NCI-H1417 (cell line): ENCODE measurements at places on chromosomes 12 and 14.

DNA sequence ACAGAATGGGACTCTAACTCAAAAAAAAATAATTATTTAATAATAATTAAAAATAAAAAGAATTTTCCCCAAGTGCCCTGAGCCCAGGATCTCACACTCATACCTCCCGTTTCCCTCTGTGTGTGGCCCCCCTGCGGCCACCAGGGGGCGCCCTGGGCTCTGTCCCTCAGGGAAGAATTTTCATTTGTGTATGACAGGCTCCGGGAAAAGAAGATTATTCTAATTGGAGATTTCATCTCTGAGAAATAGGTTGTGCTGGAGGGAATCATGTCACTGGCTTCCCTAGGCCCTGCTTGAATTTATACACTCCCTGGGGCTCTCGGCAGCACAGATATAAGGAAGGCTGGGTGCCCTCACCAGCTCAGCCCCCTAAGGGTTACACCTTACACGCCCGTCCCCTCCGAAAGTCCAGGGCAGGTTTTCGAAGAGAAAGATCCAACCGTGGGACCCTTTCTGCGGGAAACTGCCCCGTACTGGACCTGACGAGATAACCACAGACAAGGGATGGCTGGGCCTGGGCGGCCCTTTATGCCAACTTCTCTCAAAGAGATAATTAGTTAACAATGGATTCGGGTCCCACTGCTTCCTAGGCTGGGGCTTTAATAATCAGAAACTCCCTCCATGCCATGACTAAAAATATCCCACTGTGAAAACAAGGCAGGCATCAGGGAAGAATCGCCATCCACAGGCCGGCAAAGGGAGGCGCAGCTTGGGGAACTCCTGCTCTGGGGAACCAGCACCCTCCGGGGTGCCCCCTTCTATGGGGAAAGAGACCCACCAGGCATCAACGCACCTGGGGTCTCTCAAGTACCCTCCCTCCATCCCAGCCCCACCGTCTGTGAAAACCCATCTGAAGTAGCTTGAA, 80.7 kb downstream of the KDM2B start:
- peak; percentile 55 for DNase-seq

- no peak for DNase-seq
Observed at GRCh38 chr12:86669010-86669409, 412.8 kb upstream of the MGAT4C start.

GRCh38 chr12:7107636-7108002, 1.4 kb downstream of the C1RL start:
- no peak for DNase-seq

GRCh38 chr14:29175706-29176105, 409.1 kb downstream of the FOXG1 start:
- no peak for DNase-seq

- DNase-seq = no peak
Observed at GRCh38 chr14:90412058-90412457, 15.2 kb downstream of the CALM1 start.

DNA sequence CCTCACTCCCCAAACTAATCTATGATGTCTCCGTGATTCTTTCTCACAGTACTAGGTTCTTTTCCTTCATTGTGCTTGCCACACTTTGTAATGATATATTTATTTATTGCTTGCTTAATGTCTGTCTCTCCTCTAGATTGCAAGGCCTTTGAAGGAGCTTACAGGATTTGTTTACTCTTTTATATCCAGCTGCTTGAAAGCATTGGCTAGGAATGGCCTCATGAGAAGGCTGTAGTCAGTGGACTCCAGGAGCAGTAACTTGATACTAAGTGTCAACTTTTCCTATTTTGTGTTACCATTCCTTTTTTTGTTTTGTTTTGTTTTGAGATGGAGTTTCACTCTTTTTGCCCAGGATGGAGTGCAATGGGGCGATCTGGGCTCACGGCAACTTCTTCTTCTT, 7.3 kb upstream of the FAM234B start:
- no peak for DNase-seq

GRCh38 chr14:29846339-29847055, 81.2 kb downstream of the PRKD1 start:
- DNase-seq = peak; percentile 70

- no peak for DNase-seq
Observed at GRCh38 chr14:51138404-51139103, 43.6 kb upstream of the TRIM9 start.

DNA sequence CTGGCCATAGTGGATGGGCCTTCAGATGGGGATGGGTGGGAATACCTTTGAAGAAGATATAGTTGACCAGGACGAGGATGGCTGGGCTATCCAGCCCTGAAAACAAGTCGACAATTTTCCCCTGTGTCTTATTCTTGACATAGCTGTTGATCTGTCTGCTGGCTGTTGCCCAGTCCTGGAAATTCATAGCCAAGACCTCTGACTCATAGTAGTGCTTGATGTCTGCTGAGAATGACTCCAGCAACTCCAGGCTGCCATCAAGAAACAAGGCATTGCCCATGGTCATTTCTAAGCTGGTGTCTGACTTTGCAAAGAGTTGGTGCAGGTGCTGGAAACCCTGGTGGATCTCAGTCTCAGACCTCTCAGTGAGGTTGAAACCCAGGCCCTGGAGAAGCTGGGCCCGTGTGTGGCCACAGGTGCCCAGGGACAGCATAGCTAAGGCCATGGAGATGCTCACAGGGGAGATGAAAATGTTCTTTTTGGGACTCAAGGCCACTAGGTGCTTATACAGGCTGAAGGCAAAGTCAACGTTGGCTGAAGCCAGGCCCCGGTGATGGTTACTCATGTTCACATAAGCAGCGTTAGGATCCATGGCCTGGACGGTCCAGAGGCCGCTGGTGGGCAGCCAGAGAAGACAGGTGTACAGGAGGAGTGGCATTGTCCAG, 9.0 kb downstream of the SERPINA6 start:
- no peak for DNase-seq

- DNase-seq = no peak
Observed at GRCh38 chr12:93918900-93919299, 229.5 kb upstream of the PLXNC1 start.

DNA sequence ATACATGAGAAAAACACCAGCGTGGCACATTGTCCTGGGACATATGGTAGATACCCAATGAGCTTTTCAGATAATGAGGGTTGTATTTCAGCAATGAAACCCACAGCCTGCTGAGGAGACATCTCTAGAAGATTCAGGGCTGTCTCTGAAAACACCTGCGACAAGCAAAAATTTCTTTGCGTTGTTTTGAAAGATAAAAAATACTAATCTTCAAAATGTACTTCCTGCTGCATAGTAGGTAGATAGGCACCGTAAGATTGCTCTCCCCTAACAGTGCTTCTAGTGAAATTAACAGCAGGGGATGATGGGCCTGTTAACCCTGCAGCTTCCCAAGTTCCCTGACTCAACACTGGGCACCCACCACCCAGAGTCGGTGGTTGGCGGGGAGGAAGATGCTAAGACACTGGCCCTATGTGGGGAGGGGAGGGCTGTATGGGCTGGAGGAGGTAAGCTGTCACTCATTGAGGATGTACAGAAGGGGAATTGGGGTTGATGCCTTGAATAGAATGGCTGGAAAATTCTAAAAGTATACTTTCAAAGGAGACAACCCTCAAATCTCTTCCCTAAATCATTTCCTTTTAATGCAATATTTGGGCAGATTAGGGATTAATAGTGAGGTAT, 20.0 kb downstream of the ZFP36L1 start:
- DNase-seq = no peak

GRCh38 chr12:47772094-47772660, 861 bp upstream of the SLC48A1 start:
- DNase-seq = no peak

DNA sequence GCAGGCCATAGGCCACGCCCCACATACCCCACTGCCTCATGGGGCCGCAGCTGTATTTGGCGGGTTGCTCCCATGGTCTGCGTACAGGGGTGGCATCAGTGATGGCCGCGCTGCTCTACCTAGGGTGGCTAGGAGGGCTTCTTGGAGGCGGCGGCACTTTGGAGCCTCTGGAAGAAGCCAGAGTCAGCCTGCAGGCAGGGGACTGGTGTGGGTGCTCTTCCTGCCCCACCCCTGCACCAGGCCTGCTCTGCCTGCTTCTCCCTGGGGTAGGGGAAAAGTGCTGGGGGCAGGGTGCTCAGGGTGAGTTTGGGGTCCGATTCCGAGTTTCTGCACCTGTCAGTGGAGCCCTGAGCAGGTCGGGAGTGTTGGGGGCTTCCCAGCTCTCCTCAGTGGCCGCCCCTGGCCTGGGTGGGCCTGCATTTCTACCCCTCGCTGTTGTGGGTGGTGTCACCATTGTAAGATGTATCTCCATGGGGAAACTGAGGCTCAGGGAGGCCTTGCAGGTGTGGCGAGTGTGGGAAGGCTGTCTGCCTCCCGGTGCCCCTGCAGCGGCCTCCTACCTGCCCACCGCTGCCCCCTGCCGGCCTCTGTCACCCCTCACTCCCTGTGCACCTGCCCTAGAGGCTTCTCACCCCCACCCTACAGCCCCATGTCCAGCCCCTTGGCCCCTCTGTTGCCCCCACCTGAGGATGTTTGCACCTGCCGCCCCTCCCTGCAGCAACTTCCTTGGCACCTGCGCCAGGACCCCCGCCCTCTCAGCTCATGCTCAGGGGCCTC, 5.5 kb downstream of the CEP170B start:
- no peak for DNase-seq

- DNase-seq = peak; percentile 59
Observed at GRCh38 chr14:33938131-33938949, 12.5 kb downstream of the EGLN3 start.

DNA sequence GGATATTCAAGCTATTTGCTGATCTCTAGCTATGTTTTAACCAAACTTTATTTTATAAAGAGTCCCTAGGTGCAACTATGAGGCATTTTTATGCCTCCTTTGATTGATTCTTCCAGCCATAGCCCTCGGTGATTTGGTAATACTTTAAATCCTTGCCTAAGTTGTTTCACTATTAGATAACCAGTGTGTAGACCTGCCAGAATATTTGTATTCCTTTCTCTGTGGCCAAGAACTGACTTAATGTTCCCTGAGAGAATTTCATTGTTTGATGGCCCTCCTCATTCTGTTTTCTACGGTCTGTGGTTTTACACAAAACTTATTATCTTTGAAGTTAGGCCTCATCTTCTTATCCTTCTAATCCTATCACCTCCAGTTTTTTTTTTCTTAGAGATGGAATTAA, 109.7 kb upstream of the MDGA2 start:
- no peak for DNase-seq

GRCh38 chr12:78746001-78746400, 118.6 kb upstream of the SYT1 start:
- peak; percentile 63 for DNase-seq

DNA sequence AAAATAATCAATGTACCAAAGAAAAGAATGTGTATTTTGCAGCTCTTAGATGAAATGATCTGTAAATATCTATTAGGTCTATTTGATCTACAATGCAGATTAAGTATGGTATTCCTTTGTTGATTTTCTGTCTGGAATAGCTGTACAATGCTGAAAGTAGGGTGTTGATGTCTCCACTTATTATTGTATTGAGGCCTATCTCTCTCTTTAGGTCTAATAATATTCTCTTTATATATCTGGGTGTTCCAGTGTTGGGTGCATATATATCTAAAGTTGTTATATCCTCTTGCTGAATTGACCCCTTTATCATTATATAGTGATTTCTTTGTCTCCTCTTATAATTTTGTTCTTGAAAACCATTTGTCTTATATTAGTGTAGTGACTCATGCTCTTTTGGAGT, 885.5 kb upstream of the FOXG1 start:
- no peak for DNase-seq

GRCh38 chr14:52922656-52923055, 28.2 kb downstream of the FERMT2 start:
- no peak for DNase-seq

DNA sequence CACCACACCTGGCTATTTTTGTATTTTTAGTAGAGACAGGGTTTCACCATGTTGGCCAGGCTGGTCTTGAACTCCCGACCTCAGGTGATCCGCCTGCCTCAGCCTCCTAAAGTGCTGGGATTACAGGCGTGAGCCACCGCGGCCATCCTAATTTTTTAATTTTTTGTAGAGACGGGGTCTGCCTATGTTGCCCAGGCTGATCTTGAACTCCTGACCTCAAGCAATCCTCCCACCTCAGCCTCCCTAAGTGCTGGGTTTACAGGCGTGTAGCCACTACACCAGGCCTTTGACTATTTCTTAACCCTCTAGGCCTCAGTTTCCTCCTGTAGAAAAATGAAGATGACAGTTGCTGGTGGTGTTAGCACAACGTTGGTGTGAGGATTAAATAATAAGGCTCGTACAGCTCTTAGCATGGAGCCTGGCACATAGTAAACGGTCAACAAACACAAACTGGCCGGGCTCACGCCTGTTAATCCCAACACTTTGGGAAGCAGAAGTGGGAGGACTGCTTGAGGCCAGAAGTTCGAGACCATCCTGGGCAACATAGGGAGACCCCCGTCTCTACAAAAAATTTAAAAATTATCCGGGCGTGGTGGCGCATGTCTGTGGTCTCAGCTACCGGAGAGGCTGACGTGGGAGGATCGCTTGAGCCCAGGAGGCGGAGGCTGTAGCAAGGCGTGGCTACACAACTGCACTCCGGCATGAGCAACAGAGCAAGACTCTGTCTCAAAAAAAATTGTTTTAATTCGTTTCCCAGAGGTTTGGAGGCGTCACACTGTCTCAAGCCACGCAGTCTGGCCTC, 979 bp downstream of the DDX54 start:
- DNase-seq = no peak

DNA sequence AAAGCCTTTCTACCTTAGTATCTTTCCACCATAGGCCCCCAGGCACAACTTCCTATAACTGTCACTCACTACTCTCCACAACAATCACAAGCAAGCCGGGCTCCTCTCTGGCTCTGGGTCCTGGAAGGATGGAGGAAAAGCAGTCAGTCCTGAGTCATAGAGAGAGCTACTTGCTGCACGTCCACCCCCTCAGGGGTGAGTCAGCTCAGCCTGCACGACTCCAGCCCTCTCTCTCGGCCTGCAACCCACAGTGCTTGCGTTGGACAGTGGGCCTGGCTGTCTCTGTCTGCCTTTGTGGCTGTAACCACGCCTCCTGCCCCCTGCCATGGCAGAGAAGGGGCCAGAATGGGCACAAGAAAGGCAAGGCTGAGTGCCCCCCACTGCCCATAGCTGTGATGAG, 154.1 kb upstream of the FKBP4 start:
- DNase-seq = no peak

GRCh38 chr12:102957339-102958050, at the start of gene ASCL1:
TSS of gene ASCL1 (plus strand) at chr12:102957674. CDS start at chr12:102958245, 571 bp downstream.
- DNase-seq = peak; percentile 99

DNA sequence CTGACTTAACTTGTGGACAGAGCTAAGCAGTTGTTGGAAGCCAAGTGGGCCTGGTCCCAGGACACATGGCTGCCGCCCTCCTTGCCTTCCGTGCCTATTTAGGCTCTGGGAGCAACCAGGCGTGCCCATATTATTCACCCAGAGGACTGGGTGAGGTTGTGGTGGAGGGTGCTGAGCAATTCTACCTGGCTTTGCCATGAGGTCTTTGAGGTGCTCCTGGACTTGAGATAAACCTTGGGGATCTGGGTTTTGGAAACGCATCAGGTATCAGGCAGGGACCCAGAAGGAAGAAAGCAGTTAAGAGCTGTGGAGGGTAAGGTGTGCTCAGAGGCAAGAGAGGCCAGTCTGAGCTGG, 60.1 kb downstream of the EMP1 start:
- DNase-seq = no peak

GRCh38 chr14:28876572-28876945, 110.0 kb downstream of the FOXG1 start:
- peak; percentile 71 for DNase-seq

GRCh38 chr12:22256041-22256441, 78.5 kb downstream of the ST8SIA1 start:
- DNase-seq = no peak

GRCh38 chr14:75548544-75548943, 26.3 kb downstream of the BATF start:
- DNase-seq = no peak

GRCh38 chr12:33587784-33588712, 148.4 kb upstream of the SYT10 start:
- no peak for DNase-seq

- DNase-seq = no peak
Observed at GRCh38 chr14:90536092-90536491, 139.3 kb downstream of the CALM1 start.
